ENCODE measurements at places on chromosomes 1 and 21.

DNA sequence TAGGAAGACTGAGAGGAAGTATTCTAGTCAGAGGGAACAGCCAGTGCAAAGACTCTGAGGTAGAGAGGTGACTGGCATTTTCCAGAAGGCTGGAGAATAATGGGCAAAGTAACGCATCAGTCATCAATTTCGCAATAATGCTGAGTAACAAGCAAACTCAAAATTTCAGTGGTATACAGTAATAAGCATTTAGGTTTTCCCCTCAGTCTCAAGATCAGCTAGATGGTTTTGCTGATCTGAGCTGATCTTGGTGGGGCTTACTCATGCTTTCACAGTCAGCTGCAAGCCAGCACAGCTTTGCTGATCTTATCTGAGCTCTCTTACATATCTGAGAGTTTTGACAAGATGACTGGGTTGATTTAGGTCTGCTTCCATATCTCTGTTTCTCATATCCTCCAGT lies 108.7 kb downstream of the TSEN15 start:
- no peak for DNase-seq

DNA sequence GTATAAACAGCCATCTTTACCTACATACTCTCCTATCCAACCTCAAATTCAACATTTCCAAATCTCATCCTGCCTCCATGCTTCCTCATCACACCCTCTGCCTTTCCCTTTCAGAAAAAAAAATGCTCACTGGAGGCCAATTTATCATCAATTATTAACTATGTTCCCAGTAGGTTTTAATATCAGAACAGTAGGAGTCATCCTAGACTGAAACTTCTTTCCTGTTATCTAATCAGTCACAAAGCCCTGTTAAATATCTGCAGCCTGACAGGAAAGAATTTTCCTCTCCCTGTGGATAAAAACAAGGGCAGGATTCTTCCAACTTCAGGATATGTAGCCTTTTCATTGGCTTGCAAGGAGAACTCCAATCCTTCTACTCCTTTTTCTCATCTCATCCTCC lies 28.4 kb downstream of the EGLN1 start:
- no peak for DNase-seq

GRCh38 chr1:22174446-22175220 lies 31.7 kb upstream of the WNT4 start:
- DNase-seq, result no peak

GRCh38 chr1:174968750-174969244 lies 30.9 kb upstream of the CACYBP start:
- no peak for DNase-seq

DNA sequence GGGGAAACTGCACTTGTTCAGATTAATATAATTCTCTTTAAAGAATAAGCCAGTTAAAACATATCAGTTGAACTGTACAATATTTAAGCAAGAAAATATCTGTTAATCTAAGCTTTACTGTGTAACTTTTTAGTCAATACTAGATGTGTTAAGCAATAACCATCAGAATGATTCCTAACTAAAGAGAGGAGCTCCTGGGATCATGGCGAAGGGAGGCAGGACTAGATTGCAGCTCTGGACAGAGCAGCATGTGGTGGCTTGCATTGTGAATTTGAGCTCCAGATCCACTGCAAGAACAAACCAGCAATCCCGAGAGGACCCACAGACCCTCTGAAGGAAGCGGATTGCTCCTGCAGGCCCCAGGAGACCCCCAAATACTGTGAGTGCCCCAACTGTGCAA lies 21.9 kb downstream of the LYST start:
- no peak for DNase-seq

DNA sequence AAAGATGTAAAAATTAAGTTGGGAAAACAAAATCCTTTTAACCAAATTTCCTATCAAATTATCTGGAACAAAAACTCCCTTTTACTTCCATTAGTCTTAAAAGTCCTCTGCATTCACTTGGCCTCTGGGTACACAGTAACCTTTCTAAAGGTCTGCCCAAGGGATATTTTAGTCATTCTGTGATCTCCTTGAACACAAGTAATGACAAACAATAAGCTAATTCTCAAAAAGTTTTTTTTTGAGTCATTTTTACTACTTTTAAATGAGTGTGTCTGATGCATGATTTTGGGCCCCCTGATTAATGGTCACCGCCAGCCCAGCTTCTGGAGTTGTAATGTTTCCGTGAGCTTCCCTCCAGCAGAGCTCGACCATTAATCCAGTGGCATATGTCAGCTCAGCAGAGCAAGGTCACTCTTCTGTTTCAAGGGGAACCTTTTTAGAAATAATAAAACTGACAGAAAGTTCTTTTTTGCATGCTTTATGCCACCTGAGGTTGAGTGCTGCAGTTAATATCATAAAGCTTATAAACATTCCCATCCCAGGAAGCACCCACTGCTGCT lies 14.3 kb downstream of the SAMSN1 start:
- DNase-seq, result no peak

- DNase-seq, result no peak
Measured at GRCh38 chr1:101310506-101310905, 73.7 kb downstream of the S1PR1 start.

DNA sequence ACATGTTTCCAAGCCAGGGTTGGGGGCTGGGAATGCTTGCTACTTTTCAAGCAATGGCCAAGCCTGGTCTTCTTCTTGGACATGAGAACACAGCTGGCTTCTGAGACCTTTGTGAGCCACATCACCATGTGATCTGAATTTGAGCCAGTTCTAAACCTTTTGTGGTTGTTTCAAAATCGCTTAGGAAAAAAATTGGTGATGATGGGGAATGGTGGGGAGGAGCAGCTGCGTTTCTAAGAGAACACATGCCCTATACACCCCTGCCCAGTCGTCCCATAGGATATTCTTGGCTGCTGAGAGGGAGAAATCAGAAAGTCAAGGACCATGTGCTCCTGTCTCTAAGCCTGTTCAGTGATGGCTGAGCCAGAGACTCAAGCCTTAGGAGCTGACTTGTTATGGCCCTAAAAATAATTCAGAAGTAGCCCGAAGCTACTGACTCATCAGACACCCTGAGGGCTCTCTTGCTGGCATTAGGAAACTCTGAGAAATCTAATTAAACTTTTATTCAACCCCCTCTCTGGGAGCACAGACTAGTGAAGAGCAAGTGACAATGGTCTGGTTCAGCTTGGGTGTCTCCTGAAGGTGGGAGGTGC lies 30.5 kb downstream of the CCDC185 start:
- no peak for DNase-seq

GRCh38 chr1:60134716-60135115 lies 61.1 kb upstream of the C1orf87 start:
- no peak for DNase-seq

- no peak for DNase-seq
Measured at GRCh38 chr1:5220821-5221220, 566.4 kb downstream of the AJAP1 start.

GRCh38 chr1:202210385-202210784 lies 16.8 kb downstream of the LGR6 start:
- no peak for DNase-seq

GRCh38 chr21:38267136-38267755 lies 10.5 kb downstream of the KCNJ15 start:
- no peak for DNase-seq

DNA sequence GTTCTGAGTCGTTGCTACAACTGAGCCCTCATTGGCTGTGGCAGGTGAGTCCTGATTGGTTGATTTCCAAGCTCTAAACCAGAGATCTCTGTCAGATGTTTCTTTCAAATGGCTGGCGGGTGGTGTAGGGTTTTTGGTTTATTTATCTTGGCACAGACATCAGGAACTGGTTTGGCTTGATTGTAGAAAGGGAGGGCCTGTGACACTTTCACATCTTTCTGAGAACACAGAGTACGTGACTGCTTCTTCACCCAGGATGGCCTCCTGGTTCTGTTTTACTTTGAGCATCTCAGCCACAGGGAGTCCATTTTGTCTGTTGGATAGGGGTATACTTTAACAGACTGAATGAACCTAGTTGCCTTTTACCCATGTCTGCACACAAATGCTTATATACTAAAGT lies 89.4 kb upstream of the GPR52 start:
- DNase-seq, result no peak

DNA sequence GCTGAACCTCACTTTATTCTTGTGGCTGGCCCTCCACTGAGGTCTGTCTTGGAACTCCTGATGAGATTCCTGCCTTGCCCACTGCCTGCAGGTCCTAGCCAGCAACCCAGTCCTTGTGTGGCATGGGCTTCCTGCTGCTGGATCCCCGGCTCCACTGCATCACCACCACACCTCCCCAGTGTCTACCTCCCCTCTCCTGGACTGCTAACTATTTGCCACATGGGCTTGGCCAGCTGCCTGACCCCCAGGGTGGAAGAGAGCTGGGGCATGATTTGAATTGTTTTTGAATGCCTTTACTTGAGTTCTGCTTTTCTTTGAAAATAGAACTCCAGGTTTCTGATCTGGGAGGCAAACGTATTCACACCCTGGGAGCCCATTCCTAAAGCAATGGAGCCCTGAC lies 41.2 kb downstream of the SPAG17 start:
- no peak for DNase-seq

- DNase-seq, result no peak
Measured at GRCh38 chr1:219782311-219782710, 146.0 kb downstream of the SLC30A10 start.

- DNase-seq, result no peak
Measured at GRCh38 chr1:159989581-159989980, 35.5 kb upstream of the SLAMF9 start.

GRCh38 chr21:45995686-45996179 lies 14.2 kb downstream of the COL6A1 start:
- DNase-seq, result no peak

GRCh38 chr1:108561689-108562326 lies 1.9 kb downstream of the EEIG2 start:
- no peak for DNase-seq

DNA sequence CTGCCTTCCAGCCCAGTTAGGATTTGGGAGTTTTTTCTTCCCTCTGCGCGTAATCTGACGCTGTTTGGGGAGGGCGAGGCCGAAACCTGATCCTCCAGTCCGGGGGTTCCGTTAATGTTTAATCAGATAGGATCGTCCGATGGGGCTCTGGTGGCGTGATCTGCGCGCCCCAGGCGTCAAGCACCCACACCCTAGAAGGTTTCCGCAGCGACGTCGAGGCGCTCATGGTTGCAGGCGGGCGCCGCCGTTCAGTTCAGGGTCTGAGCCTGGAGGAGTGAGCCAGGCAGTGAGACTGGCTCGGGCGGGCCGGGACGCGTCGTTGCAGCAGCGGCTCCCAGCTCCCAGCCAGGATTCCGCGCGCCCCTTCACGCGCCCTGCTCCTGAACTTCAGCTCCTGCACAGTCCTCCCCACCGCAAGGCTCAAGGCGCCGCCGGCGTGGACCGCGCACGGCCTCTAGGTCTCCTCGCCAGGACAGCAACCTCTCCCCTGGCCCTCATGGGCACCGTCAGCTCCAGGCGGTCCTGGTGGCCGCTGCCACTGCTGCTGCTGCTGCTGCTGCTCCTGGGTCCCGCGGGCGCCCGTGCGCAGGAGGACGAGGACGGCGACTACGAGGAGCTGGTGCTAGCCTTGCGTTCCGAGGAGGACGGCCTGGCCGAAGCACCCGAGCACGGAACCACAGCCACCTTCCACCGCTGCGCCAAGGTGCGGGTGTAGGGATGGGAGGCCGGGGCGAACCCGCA lies at the start of gene PCSK9:
PCSK9 (plus strand) TSS at position 207 of the 741 bp plus-strand sequence; CDS start at position 497, 290 bp downstream.
- DNase-seq, result no peak

- DNase-seq, result no peak
Measured at GRCh38 chr1:165376811-165377311, 20.3 kb upstream of the LMX1A start.

GRCh38 chr1:198624648-198624980 lies 14.2 kb upstream of the PTPRC start:
- DNase-seq, result no peak

- no peak for DNase-seq
Measured at GRCh38 chr1:93694819-93695218, 13.2 kb upstream of the BCAR3 start.

DNA sequence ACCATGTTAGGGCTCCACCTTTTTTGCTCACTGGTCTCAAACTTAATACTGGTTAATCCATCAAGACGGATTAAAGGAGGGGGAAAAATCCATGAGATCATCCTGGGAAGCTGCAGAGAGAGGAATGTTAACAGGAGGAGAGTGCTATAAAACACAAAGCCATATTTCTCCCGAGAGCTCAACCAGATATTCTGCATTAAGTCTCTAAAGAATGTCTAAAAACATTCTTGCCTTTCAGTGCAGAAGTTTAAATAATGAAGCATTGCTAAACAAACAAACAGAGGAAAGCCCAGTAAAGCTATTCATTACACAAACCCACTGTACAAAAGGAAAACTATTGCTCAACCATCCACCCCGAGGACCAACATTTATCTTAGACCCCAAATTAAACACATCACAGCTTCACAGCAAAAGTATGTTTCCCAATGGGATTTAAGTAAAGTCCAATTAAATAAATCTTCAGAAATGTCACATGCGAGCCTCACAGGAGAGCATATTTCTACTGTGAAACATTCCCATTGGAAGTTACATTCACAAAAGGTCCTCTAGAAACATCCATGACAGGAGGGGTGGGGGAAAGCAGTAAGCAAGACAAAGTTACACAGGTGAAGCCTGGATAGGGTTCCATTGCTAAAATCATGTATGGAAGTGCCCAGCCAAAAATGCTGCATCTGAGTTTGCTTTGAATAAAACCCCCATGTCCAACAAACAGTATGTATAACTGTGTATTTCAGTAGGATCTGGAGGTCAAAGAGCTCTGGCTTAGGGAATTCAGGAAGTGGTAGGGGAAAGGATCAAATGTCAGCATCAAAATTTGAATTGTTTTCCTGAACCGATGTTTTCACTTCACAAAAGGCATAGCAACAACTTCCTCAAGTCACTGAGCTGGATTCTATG lies 23.3 kb downstream of the DUSP10 start:
- DNase-seq, result no peak

- DNase-seq, result no peak
Measured at GRCh38 chr1:117631359-117632160, 25.7 kb downstream of the TENT5C start.

DNA sequence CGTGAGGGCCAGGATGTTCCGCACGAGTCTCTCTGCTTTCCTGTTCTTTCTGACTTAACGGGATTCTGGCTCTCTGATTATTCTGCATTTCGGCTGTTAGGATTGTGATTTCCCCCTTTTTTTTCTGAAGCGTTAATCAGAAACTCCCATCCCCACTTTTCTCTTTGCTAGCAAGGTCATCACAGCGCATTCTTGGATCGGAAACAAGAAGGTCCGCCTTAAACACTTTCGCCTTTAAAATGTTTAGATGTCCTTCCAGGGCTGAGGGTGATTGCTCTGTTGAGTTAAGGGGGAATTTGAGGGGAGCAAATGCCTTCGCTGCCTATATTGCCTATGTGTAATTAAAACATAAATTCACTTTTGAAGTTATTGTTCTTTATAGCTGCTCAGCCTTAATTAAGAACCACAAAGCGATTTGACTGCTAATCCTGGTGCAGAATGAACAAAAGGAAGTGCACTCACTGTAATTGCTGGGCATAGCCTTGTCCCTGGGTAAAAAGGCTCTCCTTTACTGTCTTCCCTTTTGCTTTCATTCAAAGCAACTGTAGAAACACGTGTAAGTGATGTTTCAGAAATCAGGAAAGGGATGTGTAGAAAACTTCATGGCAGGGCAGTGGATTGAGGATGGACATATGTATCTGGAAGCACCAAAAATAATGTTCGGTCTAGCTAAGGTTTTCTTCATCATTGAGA lies 1.2 kb downstream of the LAMC1 start:
- DNase-seq, result no peak

- no peak for DNase-seq
Measured at GRCh38 chr1:31715087-31715872, 11.5 kb upstream of the COL16A1 start.

Measured in SIG-M5 (cell line).